ENCODE measurements at places on chromosomes 1 and 21. TPM values are rescaled to one million over a fixed set of nuclear protein-coding genes. Genes with fewer than 3 reads are reported as not detected.

The HCRTR1 gene
- 0.13 TPM for total RNA-seq

The FLAD1 gene
- total RNA-seq: 27.8 TPM

The HRNR gene
- total RNA-seq: not detected

The IRF6 gene
- 0.44 TPM for total RNA-seq

The AADACL3 gene
- total RNA-seq: not detected

The BSND gene
- total RNA-seq: not detected

The SLAMF8 gene
- total RNA-seq: not detected

The GBP7 gene
- total RNA-seq: not detected

The NHLH1 gene
- total RNA-seq: 0.13 TPM

The SLC1A7 gene
- total RNA-seq: not detected

The ADORA3 gene
- not detected for total RNA-seq

The PRAMEF17 gene
- total RNA-seq: not detected

The UBE2U gene
- not detected for total RNA-seq

The KCNJ6 gene
- not detected for total RNA-seq

Measured in mammary microvascular endothelial cell (primary cell).